ENCODE measurements at places on chromosomes 4 and X.

- DNase-seq: no peak
Measured at GRCh38 chr4:6301732-6302442, 32.2 kb downstream of the WFS1 start.

DNA sequence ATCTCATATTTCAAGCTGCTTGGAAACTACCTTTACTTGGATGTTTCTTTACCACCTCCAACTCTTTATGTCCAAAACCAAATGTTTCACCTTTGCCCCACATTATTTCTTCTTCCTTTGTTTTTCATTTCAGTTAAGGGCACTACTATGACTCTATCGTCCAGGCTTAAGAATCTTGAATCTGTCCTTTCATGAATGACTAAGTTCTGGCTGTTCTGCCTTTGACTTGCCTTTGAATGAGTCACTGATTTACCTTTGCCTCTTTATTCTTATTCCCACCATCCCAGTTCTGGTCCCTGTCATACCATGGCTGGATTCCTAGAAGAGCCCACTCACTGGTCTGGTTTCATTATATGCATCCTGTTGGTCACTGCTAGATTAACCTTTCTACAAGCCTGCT is 30.6 kb upstream of the PLAC1 start:
- DNase-seq: no peak

GRCh38 chr4:25123236-25123635 is 37.0 kb downstream of the SEPSECS start:
- no peak for DNase-seq

GRCh38 chr4:41989994-41990364 is 351 bp upstream of the SLC30A9 start:
- no peak for DNase-seq

- no peak for DNase-seq
Measured at GRCh38 chrX:15441464-15441863, 51.7 kb downstream of the PIR start.

DNA sequence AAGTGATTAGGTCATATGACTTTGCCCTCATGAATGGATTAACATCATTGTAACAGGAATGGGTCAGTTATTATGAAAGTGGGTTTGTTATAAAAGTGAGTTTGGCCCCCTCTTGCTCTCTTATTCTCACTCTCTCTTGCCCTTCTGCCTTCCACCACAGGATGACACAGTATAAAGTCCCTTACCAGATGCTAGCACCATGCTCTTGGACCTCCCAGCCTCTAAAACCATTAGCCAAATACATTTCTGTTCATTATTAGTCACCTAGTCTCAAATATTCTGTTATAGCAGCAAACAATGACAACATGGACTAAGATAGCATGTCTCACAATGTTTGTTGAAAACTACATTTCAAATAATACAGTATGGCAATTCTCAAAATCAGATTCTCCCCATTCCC is 59.7 kb downstream of the RWDD4 start:
- DNase-seq: no peak

DNA sequence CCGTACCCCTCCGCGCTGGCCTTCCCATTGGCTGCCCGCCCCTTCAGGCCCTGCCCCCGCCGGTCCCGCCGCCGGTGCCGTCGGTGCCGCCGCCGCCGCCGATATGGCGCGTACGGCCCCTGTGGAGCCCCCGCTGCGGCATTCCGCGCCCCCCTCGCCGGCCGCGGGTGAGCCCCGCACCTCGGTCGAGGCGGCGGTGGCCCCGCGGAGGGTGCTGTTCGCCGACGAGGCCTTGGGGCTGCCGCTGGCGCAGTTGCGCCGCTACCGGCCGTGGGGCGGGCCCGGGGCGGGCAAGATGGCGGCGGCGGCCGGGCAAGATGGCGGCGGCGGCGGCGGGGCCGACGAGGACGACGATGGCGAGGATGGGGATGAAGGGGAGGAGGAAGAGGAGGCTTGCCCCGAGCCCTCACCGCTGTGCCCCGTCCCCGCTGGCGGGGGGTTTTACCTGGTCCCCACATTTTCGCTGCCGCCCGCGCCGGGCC is at the start of gene PPP1R3F:
Gene PPP1R3F (plus strand): TSS at position 27 of the 482 bp plus-strand sequence. CDS start 77 bp downstream, at position 104.
- DNase-seq: no peak

- no peak for DNase-seq
Measured at GRCh38 chr4:108216510-108216909, 47.8 kb upstream of the LEF1 start.

GRCh38 chrX:57156397-57157049 is 19.3 kb upstream of the SPIN2A start:
- DNase-seq: no peak

DNA sequence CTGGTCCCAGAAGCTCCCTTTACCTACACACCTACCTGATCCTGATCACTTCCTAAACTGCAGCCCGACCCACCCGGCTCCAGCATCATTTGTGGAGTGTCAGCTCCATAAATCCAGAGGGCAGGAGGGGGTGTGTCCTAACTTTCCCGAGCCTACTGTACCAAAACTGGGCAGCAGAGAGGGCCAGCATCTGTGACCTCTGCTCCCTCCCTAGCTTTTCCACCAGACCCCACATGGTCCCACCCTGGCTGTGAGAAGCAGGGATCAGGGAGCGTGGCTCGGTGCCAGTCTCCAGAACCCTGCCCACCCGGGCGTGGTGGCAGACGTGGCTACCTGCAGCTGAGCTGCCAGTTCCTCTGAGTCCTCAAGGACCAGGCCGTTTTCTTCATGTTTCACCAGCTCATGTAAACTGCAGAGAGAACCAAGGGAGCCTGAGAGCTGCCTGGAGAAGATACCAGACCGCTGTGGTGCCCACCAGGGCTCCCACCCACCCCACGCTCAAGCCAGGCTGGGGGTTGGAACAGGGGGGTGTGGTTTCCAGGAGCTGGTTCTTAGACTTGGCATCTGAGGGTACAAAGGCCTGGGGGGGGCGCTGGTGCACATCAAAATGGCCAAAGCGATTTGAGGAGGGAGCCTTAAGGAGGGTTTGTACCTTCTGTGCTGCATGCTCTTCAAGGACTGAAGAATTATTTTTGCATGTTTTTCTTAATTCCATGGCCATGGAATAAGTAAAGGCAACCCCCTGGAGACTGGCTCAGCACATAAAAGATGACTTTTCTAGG is 76.7 kb upstream of the DRD5 start:
- DNase-seq: no peak

DNA sequence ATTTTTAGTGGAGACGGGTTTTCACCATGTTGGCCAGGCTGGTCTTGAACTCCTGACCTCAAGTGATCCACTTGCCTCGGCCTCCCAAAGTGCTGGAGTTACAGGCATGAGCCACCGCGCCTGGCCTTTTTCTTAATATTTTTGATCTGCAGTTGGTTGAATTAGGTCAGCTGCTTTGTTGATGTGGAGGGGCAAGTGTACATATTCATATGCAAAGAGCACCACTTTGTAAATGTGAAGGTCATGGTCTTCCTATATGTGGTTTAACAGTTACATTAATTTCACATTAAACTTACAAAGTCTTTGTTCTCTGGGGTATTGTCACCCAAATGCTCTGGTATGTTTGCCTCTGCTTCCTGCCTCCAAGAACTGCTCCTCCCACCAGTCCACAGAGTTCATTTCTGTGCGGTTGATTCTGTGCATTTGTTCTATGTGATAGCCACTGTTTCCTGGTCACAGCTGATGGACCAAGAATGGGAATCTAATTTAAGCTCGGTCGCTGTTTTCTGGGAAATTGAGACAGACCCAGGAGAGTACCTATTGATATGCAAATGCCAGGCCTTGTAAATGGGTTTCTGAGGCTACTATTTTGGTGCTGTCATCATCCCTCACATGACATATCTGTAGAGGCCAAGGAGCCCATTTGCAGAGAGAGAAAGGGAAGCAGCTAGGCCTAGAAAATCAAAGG is 26.9 kb upstream of the HPSE start:
- no peak for DNase-seq

- no peak for DNase-seq
Measured at GRCh38 chrX:43699475-43699874, 43.4 kb downstream of the MAOA start.

- no peak for DNase-seq
Measured at GRCh38 chr4:25080571-25080970, 49.8 kb upstream of the LGI2 start.
